ENCODE measurements at places on chromosomes 13 and 19.

DNA sequence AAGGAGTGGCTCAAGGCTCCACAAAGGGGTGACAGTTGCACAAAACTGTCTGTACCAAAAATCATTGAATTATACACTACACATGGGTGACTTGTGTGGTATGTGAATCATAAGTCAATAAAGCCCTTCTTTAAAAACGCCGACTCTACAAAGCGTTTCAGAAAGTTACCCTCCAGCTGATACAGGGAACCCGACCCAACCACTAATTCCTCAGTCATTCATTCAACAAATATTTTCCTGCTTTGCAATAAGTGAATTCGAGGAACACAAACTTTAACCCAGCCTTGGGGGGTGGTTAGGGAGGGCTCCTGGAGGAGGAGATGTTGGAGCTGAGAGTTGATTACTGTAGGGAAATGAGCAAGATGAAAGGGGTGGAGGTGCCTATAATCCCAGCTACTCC is 32.0 kb downstream of the LTBP4 start:
- DNase-seq = no peak

- no peak for DNase-seq
These were observed 79.1 kb downstream of the DNAJC3 start for GRCh38 chr13:95756072-95756471.

DNA sequence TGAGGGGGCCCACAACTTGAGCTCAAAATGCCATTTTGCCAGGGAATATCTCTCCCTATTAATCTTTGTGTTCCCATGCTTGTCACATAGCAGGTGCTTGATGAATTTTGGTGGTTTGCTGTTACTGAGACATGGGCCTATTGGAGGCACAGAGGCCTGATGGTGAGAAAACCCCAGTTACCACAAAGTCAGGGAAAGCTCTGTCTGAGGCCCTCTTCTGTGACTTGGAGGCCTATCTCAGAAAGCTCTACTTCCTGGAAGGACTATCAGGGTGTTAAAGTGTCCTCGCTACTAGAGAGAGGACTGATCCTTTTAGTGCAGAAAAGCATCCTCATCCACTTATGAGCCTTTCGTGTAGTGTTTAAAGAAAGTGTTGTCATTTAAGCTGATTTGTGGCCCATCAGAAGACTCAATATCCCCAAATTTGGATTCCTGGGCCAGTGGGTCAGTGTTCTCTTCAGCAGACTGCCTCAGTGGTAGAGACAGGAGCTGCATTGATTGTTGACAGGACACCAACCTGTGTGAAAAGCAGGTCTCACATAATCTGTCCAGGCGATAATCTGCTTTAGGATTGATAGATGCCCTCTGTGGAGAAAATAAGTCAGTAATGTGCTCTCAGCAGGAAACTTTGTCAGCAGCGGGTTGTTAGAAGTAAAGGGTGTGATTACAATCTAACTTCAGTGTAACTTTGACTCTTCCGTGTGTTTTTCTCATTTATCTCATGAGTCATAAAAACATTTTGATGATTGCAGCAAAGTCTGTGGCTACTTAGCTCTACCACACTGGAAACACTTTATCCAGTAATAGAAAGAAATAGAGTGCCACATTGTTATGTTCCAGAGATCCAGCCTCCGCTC is 121.0 kb downstream of the AKAP11 start:
- no peak for DNase-seq

GRCh38 chr19:49017666-49018351 is 918 bp upstream of the LHB start:
- peak; percentile 85 for DNase-seq

DNA sequence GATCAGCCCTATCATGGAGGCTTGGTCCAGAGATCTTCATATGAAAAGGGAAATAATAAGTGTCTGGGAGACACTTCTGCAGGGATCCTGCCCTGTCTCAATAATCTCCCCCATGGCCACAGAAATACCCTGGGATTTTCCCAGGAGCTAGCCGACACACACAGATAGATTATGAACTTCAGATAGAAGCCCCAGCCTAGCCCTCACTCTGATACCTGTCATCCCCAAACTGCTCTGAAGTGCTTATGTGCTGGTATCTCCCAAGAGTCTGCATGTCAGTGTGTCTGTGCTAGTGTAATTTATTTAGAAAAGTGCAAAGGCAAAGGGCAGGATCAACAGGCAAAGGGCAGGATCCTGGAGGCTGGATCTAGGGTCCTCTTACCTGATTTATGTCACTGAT is 38.7 kb upstream of the ZNF766 start:
- no peak for DNase-seq

DNA sequence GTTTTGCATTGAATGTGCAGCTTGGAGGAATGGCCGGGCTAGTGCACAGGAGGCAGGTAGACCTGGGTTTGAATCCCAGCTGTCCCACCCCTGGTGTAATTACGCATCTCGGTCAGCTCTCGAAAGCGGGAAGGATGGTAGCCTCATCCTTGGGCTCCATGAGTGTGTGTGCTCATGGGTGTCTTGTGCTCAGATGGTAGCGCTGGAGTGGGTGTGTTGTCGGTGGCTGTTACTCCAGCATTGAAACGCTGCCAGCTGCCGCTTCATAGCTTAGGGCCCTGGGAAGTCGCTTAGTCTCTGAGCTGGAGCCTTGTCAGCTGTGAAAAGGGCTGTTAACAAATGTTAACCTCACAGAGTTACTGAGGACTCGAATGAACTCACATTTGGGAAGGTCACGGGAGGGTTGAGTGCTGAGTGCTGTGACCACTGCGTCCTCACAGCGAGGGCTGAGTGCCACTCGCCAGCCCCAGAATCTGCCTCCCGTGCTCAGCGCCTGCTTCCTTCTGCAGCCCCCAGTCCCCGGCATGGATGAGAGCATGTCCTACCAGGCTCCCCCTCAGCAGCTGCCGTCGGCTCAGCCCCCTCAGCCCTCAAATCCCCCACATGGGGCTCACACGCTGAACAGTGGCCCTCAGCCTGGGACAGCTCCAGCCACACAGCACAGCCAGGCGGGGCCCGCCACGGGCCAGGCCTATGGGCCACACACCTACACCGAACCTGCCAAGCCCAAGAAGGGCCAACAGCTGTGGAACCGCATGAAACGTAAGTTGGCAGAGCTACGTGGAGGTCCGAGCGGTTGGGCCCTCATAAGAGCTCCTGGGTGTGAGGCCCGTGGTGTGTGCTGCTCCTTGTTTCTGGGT is 5.2 kb downstream of the LENG8 start:
- DNase-seq = no peak

DNA sequence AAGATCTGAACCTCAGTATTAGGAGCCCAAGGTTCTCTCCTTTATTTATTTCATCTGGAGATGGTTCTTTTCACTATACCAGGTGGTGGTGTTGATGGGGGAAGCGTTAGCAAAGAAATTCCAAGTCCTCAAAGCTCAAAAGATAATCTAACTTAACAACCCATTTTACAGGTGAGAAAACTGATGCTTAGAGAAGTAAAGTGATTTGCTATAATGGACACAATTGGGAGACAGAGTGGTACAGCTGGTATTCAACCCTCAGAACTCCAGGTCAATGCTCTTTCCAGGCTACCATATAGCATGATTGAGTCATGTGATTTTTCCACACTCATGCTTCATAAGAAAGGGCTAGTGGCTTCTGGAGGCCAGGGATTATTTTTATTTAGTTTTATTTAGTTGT is 25.0 kb upstream of the URAD start:
- DNase-seq = no peak

GRCh38 chr13:97720896-97721295 is 232.6 kb upstream of the IPO5 start:
- DNase-seq = no peak

DNA sequence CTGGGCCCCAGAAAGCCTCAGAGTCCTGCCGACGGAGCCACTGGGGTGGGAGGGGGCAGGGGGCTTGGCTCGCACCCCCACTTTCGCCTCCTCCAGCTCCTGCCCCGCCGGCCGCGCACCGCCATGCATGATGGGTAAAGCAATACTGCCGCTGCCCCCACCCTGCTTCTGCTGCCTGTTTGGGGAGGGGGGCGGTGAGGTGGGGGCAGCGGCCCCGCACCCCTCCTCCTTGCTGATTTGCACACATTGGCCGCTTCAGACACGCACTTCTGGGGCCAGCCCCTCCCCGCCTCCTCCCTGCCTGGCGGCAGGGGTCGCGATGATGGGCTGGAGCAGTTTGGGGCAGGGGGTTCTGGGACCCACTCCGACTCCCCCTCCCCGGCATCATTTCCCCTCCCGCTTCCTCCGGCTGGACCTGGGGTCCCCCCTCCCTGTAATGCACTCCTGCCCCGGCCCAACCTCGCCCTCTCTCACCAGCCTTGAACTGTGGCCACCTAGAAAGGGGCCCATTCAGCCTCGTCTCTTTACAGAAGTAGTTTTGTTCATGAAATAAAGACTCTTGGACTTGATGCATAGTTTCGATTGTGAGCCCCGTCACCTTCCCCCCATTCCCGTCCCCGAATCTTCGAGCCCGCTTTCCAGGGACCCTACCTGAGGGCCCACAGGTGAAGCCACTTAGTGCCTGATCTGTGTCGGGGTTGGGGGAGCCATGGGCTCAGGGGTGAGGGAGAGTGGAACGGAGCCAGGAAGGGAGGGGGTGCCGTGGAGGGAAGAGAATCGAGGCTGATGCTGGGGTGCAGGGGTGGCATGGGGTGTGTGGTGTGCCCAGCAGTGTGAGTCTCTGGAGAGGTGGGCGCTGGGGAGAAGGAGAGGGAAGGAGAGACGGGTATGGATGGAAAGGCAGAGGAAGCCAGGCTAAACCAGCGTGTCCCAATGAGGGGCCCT is 1.4 kb upstream of the HPN start:
- no peak for DNase-seq

GRCh38 chr13:85379433-85379832 is 419.8 kb downstream of the SLITRK6 start:
- no peak for DNase-seq

DNA sequence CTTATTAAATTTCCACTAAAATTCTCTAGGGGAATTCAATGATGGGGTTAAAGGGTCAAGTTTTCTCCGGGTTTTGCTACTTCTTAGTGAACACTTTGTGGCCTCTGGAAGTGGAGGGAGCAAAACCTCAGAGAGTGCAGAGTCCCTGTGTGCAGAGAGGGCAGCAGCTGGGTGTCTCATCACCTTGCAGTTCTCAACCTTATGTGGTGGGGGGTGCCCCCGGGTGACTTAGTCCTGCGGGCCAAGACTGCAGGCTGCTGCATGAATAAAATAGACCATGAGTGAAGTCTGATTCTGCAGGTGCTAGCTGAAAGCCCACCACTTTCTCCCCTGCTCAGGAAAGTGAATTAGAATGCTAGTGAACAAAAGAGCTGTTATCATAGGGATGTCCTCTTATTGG is 191.6 kb downstream of the DLEU7 start:
- DNase-seq = no peak

DNA sequence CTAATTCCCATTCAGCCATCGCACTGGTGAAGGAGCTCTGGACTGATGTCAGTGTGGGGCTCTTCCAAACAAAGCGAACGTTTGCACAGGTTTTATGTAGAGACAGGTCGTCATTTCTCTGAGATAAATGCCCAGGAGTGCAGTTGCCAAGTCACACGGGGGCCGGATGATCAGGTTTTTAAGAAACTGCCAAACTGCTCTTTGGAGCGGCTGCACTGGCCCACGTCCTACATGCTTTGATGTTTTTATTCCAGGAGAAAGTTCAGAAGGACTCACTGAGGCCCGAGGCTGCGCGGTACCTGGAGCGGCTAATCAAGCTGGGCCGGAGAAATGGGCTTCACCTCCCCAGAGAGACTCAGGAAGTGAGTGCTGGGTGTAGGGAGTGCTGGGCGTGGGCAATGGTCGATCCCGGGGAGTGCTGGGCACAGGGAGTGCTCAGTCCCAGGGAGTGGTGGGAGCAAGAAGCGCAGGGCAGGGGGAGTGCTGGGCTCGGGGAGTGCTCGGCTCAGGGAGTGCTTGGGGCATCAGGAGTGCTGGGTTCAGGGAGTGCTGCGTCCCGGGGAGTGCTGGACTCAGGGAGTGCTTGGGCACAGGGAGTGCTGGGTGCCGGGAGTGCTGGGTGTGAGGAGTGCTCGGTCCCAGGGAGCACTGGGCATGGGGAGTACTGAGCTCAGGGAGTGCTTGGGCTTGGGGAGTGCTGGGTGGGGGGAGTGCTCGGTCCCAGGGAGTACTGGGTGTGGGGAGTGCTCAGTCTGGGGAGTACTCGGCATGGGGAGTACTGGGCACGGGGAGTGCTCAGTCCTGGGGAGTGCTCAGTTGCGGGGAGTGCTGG is 10.7 kb downstream of the THOP1 start:
- DNase-seq = no peak

DNA sequence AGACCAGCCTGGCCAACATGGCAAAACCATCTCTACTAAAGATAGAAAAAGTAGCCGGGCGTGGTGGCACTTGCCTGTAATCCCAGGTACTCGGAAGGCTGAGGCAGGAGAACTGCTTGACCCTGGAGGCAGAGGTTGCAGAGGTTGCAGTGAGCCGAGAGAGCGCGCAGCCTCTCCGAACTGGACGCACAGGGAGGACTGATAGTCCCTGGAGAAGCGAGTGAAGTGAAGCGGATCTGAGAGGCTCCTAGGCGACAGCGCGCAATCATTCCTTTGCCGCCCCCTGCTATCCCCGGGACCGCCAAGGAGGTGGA is 233 bp downstream of the ZNF561 start:
- no peak for DNase-seq

GRCh38 chr19:48501494-48502349 is 9.9 kb downstream of the LMTK3 start:
- DNase-seq = peak; percentile 72

GRCh38 chr13:64088491-64088890 is 2672.8 kb upstream of the PCDH20 start:
- DNase-seq = no peak

- no peak for DNase-seq
These were observed 4.2 kb downstream of the SULT2B1 start for GRCh38 chr19:48556163-48556562.
